ENCODE measurements at places on chromosomes 6 and 20.

GRCh38 chr6:135147637-135148592, 33.2 kb upstream of the MYB start:
- no peak for DNase-seq

DNA sequence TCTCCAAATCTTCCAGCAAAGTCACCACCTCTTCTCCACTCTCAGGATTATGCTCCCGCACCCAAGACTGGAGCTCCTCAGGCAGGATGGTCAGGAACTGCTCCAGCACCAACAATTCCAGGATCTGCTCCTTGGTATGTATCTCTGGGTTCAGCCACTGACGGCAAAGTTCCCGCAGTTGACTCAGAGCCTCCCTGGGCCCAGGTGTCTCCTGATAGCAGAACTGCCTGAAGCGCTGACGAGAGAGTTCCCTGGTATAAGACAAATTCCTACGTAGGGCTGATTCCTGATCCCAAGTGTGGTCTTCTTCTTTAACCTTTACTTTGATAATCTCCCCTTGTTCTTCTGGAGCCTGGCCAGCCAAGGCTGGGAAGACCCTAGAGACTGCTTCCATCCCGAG, 60.6 kb downstream of the GPX5 start:
- DNase-seq = no peak

- DNase-seq = no peak
Observed at GRCh38 chr20:7585126-7585679, 355.1 kb downstream of the HAO1 start.

GRCh38 chr6:4979426-4979825, 24.4 kb downstream of the RPP40 start:
- DNase-seq = no peak

DNA sequence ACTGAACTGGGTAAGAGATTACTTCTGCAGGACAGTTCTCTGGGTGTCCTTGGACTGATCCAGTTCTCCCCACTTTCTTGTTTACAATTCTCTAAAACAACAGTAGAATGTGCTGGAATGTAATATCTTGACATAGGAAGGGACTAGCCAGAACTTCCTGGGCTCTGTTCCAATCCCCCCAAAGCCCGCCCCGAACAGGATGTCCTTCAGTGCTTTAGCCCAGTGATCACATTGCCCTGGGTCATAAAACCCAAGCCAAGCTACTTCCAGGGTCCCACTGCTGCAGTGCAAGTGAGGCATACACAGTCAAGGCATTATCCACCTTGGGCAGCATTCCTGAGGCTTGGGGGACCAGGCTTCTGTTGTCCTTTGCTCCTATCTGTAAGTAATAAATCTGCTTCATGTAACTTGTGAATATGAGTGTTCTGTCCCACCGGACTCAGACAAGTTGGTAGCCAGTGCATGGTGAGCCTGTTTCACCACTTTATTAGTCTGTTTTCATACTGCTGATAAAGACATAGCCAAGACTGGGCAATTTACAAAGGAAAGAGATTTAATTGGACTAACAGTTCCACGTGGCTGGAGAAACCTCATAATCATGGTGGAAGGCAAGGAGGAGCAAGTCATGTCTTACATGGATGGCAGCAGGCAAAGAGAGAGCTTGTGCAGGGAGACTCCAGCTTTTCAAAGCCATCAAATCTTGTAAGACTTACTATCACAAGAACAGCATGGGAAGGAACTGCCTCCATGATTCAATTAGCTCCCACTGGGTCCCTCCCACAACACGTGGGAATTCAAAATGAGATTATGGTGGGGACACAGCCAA, 23.5 kb downstream of the FITM2 start:
- DNase-seq = no peak

GRCh38 chr6:70396796-70397729, 16.2 kb upstream of the FAM135A start:
- DNase-seq = no peak

DNA sequence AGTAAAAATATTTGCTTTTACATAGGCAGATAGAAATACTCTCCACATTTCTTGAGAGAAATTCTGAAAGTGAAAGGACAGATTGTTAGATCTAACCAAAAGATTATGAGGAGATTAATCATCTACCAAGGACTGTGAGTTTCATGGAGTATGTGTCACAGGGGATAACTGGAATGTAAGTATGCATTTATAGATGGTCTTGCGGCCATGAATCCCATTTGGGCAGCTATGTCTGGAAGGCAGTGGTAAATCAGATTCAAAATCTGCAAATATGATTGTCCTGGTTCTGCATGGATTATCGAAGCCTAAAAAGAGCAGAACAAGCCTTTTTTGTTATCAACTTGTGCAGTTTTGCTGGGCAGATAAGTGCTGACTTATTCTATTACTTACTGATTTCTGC, 293.8 kb downstream of the RFPL4B start:
- DNase-seq = no peak

DNA sequence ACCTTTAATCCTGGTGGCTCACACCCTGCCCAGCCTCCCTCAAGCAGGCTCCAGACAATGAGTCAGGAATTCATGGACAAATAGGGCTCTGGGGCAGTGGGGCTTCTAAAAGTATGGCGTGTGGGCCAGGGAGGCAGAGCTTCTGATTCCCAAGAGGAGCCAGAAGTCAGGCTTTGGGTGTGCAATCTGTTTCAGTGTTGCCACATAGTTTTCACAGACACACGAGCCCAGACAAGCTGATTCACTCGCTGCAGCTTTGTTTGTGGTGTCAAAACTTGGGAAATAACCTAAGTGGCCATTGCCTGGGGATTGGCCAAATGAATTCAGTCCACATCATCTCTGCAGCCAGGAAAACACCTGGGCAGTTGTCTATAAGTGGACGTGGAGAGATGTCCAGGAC, 9.2 kb downstream of the PEDS1 start:
- DNase-seq = no peak

- DNase-seq = no peak
Observed at GRCh38 chr6:16425881-16426615, 187.7 kb downstream of the GMPR start.

GRCh38 chr6:128932061-128932460, 49.1 kb downstream of the LAMA2 start:
- no peak for DNase-seq

- DNase-seq = no peak
Observed at GRCh38 chr6:83735461-83735860, 26.6 kb upstream of the SNAP91 start.

DNA sequence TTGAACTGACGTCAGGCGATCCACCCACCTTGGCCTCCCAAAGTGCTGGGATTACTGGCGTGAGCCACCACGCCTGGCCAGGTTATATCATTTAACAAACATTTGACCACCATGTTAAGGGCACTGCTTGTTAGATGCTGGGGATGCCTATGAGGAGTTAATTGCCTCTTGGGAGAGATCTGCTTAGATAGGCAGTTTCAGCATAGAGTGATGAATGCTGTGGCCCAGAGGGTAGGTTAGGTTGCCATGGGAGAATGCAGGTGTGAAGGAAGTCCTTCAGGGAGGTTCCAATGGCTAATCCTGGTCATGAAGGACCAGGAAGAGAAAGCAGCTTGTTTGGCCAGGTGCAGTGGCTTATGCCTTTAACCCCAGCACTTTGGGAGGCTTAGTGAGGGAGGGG, 17.0 kb downstream of the PHF20 start:
- DNase-seq = no peak

GRCh38 chr6:167751579-167752115, 75.1 kb upstream of the AFDN start:
- no peak for DNase-seq

DNA sequence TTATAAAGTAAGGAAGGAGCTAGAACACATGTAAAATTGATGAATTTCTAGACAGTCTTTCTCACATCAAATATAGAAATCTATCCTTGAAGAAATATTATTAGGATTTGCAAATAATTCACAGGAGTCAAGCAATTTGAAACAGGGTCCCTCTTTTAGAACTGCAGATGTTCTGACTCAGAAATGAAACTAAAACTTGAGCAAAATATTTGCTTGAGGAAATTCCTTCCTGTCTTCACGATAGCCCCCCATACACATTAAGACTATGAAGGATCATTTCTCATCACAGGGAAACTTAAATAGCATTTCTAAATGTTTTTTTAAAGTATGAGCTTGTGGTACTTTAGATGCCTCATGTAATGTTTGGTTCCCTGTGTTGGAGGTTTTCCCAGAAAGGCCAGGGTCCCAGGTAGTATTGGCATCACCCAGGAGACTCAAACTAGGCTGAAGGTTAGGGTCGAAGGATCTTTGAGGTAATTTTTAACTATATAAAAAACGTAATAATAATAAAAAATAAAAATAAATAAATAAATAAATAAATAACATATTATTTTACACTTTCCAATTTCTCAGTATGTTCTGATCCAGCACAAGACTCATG, 144.0 kb upstream of the TBX18 start:
- DNase-seq = no peak

GRCh38 chr6:31139599-31139998, 733 bp upstream of the PSORS1C2 start:
- no peak for DNase-seq

DNA sequence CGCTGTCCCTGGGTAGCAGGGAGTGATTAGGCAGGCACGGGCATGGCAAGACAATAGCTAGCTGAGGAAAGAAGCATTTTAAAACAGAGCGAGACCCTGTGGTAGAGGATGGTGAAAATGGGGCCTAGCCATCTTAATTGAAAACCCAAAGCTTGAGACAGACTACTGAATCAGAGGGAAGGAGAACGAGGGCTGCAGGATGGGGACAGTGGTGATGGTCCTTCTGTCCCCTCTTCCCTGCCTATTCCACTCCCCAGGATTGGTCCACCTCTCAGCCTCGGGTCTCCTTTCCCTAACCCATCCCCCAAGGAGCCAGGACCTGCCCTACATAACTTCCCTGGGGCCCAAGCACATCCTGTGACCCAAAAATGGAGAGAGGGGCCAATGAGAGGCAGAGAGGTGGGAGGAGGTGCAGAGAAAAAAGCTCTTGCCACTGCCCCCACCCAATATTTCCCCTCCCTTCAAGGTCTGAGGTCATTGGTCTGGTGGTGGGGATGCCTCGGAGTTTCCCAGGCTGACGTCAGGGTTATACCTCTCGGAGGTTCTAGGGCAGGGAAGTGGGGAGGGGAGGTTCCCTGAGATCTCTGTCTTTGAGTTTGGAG, 884 bp upstream of the CUTA start:
- no peak for DNase-seq
